ENCODE measurements at places on chromosomes 6 and 20.

DNA sequence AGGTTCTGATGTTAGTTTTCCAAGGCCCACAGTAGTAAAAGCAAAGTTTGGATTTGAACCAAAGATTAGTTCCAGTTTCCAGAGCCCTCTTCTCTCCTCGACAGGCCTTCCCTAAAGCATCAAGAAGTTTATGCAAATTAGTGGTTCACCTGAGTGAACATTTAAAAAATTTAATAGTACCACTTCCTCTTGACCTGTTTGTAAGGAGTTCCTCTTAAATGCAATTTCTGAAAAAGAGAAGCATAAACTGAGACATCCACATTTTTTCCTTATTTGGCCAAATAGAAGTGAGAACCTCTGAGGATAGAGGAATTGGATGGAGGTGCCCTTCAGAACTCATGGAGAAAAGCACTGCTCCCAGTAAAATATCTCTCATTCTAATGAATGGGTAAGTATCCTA lies 1.2 kb upstream of the DSE start:
- DNase-seq, result no peak

DNA sequence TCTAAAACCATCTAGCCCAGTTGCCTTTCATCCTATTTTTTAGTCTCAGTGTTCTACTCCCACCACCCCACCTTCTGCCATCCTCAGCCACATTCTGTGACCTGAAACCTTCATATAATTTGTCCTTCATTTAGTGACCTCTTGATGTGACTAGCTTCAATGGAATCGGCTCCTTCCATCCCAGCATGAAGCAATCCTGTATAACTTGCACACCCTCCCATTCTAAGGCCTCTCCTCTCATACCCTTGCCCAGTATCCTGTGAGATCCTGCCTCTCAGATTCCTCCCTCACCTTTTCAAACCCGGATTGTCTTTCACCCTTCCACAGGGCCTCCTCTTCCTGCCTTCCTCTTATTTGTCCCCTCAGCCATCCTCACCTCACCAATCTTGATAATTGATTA lies 3.1 kb downstream of the ZNF76 start:
- DNase-seq, result no peak

- DNase-seq, result peak; percentile 73
These were observed 86.4 kb downstream of the ADGRG6 start for GRCh38 chr6:142387997-142388815.

DNA sequence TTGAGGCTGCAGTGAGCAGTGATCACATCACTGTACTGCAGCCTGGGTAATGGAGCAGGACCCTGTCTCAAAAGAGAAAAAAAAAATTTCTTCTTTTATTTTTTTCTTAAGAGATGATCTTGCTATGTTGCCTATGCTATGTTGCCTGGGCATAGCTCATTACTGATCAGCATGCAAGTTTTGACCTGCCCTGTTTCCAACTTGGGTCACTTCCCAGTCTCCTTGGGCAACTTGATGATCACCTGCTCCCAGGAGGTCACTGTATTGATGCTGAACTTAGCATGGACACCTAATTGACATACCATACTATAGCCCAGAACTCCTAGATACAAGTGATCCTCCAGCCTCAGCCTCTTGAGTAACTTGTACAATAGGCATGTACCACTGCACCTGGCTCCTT lies 30.7 kb upstream of the NANP start:
- no peak for DNase-seq

DNA sequence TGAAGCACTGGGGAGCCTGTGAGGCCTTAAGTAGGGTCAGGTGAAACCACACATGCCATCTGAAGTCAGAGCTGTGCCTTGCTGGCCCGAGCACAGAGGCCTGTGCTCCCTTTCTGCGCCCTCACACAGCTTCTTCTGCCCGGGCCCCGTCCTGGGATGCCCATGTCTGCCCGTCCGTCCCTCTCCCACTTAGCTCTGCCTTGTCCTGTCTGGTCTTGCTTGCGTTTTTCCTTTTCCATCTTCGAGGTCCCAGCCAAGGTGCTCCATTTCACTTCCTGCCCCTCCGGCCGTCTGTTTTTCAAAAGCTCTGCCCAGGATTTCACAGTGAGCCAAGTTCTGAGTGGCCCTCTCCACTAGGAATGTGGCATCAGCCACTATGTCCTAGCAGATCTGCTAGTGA lies 45.6 kb downstream of the PYGB start:
- no peak for DNase-seq

DNA sequence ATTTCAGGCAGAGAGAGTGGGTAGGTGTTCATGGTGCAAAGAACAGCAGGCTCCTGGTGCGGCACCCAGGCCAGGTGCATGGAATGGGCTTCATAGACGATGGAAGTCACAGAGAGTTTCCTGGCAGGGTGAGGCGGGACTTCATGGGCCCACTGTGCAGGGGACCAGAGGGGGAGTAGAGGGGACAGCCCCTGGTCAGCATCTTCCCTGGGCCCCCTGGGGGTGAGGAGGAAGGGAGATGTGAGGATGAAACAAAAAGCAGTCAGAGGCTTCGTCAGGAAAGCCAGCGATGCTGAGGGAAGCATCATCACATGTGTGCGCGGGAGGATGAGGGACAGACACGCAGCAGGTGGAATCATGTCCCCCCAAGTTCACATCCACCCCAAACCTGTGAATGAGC lies 2.4 kb upstream of the THBS2 start:
- no peak for DNase-seq

GRCh38 chr6:27726619-27727023 lies 185.6 kb downstream of the OR2B2 start:
- DNase-seq, result peak; percentile 19

DNA sequence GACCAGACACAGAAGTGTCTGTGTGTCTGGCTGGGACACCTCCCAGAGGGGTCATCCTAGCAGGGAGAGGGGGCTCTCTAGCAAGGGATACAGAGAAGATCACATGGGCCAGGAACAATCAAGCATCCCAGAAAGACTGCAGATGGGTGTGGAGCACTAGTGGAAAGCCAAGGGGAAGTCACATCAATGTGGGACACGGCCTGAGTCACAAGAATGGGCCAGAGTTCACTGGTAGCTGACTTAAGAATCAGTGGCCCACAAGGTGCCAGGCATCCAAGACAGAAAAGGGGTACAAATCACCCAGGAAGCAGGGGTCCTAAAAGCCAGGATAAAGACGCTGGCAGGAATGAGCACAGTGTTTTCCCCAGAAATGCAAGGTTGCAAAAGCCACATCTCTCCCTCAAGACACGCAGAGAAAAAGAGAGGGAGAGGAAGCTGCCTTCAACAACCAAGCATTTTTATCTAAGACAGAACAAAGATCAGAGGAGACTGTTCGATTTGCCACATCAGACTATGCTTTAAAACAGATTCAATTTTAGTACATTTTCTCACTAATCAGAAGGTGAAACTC lies 113.6 kb upstream of the DST start:
- DNase-seq, result no peak

- no peak for DNase-seq
These were observed 175.7 kb upstream of the SNX9 start for GRCh38 chr6:157647261-157647915.

DNA sequence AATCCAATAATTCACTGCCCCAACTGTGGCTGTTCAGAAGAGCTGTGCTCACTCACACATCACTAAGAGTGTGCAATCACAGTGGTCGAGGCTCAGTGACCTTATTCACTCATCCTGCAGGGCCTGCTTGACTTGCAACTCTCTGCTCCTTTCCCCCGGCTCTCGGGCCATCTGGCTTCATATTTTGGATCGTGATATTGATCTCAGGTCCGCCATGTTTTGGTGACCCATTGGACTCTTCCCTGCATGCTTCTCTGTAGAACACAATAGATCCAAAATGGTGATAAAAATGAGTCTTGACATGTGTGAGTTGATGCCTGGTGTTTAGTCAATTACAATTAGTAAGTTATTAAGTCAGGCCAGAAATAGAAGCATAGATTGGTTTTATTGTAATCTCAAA lies 313.9 kb upstream of the SOX4 start:
- DNase-seq, result no peak

GRCh38 chr6:148565930-148566663 lies 180.7 kb upstream of the UST start:
- DNase-seq, result peak; percentile 78

DNA sequence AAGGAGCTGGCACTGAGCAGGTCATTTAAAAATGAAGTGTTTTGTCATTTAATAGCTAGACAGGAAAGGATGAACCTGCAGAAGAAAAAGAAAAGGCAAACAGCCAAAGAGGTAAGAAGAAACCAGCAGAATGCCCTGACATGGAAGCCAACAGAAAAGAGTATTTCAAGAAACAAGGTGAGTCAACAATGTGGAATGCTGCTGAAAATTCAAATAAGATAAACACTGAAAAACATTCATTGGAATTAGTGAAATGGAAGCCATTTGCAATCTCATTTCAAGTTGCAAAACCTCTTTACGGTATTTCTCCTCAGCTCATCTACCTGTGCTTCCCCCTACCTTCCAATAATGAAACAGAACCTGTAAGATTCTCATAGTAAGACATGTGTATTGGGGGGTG lies 59.6 kb downstream of the RWDD2A start:
- no peak for DNase-seq

GRCh38 chr6:108622641-108623298 lies 62.1 kb downstream of the FOXO3 start:
- DNase-seq, result peak; percentile 28

- peak; percentile 79 for DNase-seq
These were observed 135.6 kb upstream of the PTPRK start for GRCh38 chr6:128655978-128656498.

DNA sequence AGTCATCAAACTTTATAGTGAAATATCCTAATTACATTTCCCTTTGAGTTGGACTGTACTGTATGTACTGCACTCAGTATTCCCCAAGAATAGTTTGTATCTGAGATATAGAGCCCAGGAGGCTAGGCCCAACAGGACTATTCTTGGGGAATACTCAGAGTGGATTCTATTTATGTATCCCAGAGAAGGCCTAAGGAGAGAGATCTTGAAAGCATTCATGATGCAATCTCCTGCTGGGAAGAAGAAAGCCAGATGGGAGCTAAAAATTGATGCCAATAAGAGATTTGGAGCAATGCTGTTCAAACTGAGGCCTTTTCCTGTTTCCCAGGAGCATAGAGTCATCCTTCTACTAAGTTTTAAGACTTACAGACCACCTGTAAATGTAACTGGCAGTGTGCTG lies 452.1 kb upstream of the PLCB4 start:
- no peak for DNase-seq

DNA sequence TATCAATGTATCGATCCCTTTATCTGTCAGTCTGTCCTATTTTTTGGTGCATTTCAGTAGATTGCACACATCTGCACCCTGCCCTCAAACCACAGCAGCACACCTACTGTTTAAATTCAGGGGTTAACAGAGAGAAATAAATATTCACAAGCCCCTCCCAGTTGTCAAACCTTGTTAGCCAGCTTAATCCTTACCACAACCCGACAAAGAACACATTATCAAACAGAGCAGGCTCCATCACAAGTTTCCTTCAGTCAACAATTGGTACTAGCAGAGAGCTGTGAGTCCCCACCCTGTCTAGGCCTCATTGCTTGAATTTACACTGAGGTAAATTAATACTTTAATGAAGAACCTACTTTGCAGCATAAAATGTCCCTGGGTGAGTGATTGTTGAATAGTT lies 249.8 kb downstream of the FNDC1 start:
- no peak for DNase-seq

DNA sequence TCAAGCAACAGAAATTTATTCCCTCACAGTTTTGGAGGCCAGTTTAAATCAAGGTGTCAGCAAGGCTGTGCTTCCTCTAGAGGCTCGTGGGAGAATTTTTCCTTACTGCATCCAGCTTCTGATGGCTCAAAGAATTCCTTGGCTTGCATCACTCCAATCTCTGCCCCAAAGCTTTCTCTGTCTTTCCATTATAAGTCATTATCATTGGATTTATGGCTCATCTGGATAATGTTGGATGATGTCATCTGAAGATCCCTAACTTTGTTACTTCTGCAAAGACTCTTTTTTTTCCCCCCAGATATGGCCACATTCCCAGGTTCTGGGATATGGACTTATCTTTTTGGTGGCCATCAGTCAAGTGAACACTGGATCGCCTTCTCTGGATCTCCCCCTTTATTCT lies 146.3 kb upstream of the B3GAT2 start:
- DNase-seq, result no peak

- no peak for DNase-seq
These were observed 25.3 kb downstream of the RAB44 start for GRCh38 chr6:36722879-36723278.

DNA sequence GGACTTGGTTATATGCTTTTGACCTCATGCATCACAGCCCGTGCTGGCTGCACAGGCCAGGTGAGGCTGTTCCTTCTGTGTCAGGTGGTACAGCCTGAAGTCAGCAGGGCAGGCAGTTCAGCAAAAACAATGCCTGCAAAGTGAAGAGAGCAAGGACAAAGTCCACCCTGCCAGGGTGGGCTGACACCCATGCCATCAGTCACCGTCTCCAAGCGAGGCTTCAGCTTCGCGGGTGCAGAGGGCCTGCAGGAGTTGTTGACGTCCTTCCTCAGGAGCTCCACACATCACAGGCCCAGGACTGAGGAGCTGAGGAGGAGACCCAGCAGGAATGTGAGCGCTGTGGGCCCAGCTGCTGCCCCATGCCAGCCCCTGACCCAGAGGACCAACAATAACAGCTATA lies 111.3 kb downstream of the SASH1 start:
- no peak for DNase-seq

DNA sequence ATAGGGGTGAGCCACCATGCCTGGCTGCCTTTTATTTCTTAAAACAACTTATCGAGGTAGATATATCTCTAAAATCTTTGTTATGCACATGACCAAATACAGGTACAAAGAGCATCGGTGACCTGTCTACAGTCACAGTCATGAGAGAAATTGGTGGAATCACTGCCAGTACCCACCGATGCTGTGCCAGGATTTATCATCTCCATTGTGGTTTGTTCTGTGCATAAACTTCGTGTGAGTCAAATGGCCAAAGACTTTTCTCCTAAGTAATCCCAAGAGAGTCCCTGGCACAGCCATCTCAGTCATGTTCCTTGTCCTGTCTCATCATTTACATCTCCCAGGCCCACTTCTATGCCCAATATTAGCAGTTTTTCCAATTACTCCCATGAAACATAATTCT lies 9.0 kb downstream of the GSTA3 start:
- no peak for DNase-seq

DNA sequence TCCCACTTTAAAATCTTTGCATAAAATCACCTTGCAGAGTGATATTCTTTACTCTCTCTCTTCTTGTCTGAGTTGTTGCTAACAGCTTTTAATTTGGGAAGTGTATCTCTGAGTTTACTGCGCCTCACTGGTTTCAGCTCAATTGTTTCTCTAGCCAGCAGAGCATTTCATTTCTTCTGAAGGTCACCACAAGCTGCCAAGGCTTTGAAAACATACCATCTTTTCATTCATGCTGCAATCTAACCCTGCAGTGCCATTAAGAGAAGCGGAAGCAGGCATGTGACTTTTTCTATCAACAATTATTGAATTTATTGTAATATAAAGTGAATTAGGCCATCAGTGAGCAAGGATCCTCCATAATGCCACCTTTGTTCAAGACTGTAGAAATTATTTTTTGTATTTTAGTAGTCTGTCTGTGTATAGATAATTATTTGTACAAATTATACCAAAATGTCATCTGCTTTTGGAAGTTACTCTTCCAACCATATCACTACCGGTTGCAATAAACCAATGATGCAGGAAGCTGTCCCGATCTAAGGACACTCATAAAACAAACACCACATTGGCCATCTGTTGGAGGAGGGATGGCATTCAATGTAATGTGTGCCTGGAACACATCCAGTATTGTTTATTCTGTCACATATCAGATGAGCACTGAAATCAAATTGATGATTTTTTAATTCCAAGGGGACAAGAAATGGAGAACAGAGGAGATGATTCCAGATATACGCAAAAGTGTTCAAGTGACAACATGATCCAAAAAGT lies 26.8 kb downstream of the HS3ST5 start:
- DNase-seq, result no peak

- no peak for DNase-seq
These were observed 28.9 kb downstream of the ILRUN start for GRCh38 chr6:34667481-34668238.

Data from RKO (cell line).